CD4-positive, alpha-beta T cell treated with Interleukin-4 for 4 hours (primary cell): ENCODE measurements at places on chromosomes 16 and 17.

DNA sequence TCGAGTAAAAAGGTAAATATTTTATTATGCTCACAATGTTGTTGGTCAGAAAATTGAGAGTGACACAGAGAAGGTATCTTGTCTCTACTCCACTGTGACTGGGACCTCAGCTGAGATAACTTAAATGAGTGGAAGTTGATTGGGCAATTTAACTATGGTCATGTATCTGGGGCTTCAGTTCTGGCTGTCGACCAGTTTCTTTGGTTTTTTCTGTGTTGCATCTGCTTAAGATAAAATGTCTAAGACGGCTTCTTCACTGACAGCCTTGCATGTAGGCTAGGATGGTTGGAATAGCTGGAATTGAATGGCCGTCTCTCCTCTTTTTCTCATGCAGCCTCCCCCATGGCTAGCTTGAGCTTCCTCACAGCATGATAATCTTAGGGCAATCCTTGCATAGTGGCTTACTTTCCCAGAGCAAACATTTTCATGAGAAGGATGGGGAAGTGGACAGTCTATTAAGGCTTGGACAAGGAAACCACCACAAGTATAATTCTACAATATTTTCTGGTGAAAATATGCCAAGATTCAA, 433.7 kb downstream of the KIF2B start:
- DNase-seq, result no peak

GRCh38 chr17:9259419-9259818, 238.1 kb downstream of the NTN1 start:
- DNase-seq, result no peak

DNA sequence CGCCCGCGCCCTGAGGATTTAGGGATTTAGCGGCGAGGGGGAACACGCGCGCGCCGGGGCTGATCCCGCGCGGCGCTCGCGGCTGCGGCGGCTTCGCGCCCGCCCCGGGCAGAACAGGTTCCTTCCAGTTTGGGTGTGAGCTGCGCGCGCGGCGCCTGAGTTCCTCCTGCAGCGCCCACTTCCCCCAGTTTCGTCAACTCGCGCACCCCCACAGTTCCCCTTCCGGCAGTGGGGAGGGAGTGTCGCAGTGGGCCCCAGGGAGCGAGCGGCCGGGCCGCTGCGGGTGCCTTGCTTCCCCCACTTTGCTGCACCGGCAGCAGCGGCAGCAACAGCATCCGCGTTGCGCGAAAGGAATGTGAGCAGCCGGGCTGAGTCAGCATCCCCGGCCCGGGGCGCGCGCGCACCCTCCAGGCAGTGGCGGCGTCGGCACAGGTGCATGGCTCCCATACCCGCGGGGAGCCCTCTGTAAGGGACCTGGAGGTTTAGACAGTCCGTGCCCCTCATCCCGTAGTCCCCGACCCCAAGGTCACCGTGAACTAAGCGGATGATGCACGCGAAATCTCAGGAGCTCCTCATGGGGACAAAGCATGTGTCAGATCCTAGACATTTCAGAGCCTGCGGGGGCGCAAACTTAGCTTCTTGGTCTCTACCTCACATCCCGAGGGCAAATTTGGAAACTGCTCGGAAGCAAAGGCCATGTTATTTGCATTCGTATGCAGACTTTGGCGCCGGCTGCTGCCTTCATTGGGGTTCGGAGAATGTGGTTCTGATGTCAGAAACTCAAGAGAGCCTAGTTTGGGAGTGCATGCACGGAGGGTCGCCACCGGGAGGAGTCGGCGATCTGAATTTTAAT, 767 bp downstream of the ARSG start:
- peak; percentile 95 for DNase-seq

GRCh38 chr16:66478733-66479511, 51.8 kb downstream of the BEAN1 start:
- peak; percentile 83 for DNase-seq

- DNase-seq, result no peak
Measured at GRCh38 chr16:3868556-3868955, 12.0 kb downstream of the CREBBP start.

DNA sequence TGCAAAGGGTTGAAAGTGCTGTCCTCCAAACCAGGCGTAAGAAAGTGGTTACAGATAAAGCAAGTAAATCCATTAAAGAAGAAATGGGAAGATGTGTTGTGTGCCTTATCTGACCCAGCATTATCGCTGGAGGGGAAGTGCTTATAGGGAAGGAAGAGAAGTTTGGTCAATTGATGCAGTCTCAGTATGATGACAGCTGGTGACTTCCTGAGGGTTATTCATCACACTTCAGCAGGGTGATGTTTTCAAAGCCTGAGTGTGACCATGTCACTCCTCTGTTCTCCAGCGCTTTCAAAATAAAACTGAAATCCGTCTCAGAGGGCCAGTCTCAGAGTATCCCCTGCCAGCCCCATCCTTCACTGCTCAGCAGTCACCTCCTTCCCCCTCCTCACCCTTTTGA, 505.4 kb upstream of the RBFOX1 start:
- DNase-seq, result no peak

DNA sequence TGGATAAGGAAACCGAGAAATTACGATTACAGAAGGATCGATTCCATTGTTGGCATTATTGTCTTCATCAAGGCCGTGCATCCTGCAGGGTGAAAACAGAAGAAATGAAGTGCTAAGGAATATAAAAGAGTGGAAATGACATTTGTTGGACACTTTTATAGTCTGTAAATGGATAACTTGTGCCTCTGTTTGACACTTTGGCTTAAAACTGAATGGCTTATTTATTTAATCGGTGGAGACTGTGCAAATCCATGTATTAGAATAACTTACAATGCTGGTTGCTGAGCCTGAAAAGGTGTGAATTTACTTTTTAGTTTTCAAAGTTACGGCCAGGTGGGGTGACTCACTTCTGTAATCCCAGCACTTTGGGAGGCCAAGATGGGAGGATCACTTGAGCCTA, 31.4 kb downstream of the ITGB3 start:
- DNase-seq, result no peak

GRCh38 chr17:69760562-69760961, 314.5 kb upstream of the KCNJ16 start:
- no peak for DNase-seq

GRCh38 chr16:85984231-85984880, 85.4 kb downstream of the IRF8 start:
- no peak for DNase-seq

DNA sequence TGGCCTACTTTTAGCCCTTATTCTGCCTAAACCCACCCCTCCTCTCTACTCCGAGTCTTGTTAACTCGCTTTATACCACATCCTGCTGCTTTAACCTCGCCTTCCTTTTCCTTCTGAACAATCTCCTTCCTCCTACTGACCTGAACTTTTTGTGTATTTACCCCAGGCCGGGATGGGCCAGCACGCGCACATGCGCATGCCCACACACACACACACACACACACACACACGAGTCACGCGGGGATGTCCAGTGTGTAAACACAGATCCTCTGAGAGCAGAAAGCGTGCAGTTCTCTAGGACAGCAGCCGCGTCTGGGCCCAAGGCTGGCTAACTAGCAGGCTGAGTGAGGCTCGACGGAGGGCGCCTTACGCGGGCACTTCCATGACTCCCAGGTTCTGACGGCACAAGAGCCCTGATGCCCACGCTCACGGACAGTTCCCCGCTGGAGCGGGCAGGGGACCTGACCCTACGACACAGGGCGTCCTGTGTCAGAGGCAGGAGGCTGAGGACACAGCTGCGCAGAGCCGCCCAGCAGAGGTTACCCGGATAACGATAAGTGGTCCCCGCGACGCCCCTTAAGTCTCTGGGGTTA, 610 bp downstream of the PIK3R5 start:
- peak; percentile 70 for DNase-seq

- no peak for DNase-seq
Measured at GRCh38 chr16:2828876-2829430, 1.1 kb upstream of the ZG16B start.

DNA sequence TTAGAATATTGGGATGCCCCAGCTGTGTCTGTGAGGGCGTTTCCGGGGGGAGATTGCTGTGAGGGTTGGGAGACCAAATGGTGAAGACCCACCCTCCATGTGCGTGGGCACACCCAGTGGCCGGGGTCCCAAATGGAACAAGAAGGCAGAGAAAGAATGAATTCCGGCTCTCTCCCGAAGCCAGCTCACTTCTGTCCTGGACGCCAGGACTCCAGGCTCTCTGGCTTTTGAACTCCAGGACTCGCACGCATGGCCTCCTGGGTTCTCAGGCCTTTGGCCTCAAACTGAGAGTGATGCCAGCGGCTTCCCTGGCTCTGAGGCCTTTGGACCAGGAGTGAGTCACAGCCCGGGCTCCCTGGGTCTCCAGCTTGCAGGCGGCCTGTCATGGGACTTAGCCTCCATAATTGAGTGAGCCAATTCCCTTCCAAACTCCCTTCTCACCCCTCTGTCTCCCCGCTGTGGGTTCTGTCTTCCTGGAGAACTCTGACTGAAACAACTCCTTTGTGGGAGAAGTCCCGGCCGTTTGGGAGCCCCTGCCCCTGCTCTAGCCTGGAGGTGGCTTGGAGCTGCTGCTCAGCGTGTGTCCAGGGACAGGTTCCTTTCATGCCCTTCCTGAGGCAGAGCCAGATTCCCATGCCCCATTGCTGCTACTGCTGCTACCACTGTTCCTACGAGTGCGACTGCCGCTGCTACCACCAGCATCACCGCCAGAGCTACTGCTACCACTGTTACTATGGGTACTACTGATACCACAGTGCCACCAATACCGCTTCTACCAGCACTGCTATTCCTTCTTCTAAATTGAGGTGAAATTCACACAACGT, 49.8 kb upstream of the CBX4 start:
- no peak for DNase-seq

DNA sequence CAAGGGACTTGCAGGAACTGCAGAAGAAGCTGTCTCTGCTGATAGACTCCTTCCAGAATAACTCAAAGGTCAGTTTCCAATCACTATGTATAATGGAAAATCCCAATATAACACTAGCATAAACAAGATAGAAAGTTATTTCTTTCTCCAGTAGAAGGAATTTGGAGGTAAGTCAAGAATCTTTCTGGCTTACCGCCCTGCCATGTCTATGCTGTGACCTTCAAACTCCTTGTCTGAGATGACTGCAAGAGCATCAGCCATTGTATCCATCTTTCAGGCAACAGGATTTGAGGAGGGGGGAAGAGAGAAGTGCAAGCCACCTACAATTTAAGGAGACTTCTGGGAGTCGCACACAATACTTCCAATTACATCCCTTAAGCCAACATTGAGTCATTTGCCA, 2.7 kb downstream of the LDAF1 start:
- no peak for DNase-seq

DNA sequence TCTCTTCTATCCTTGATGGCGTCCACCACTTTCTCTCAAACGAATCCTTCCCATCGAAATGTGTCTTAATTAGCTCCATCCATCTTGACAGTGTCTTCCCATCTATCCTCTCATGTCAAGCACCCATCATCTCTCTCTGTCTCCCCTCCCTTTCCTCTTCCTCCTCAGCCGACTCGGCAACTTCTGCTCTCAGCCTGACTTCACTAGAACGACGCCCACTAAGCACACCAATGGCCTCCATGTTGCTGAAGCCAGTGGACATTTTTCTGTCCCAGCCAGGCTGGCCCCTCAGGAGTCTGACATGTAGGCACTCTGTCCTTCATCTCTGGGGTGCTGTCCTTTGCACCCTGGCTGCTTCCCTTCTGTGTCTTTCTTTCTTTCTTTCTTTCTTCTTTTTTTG, 2.5 kb upstream of the SPATA20 start:
- no peak for DNase-seq

GRCh38 chr17:7590743-7591142, 849 bp upstream of the SOX15 start:
- no peak for DNase-seq

GRCh38 chr17:79678091-79678735, 52.5 kb upstream of the ENPP7 start:
- DNase-seq, result no peak

DNA sequence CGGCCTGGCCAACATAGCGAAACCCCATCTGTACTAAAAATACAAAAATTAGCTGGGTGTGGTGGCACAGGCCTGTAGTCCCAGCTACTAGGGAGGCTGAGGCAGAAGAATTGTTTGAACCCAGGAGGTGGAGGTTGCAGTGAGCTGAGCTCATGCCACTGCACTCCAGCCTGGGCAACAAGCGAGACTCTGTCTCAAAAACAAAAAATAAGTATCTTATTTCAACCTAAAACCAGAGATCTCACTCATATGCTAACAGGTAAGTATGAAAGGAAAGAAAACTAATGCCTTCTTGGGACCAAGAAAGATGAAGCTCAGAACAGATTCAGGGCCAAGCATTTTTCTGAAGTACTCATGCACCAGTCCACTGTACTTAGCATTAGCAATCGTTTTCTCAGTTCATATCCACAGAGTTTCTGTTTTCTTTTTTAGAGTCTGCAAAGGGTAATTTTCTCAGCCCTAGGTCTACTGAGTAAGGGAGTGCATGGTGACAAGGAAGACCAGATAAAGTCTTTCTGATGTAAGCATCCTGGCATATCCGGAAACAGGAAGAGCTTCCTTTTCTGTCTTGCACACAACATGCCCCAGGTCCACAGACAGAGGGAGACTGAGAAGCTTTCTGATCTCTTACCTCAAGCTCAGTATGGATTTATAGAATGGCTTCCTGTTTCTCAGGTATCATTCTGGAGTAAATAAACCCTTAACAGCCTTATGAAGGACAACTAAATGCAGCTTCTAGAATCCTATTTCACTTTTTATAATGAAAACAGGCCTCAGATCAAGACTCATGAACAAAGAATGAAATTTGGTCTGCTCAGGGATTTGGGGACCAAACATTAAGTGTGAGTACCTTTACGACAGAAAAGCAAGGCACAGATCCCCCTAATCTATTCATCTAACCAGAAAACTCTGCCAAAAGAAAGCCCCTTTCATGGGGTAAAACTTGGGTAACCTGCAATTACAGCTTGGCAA, 38.7 kb upstream of the FOXJ1 start:
- DNase-seq, result peak; percentile 75

DNA sequence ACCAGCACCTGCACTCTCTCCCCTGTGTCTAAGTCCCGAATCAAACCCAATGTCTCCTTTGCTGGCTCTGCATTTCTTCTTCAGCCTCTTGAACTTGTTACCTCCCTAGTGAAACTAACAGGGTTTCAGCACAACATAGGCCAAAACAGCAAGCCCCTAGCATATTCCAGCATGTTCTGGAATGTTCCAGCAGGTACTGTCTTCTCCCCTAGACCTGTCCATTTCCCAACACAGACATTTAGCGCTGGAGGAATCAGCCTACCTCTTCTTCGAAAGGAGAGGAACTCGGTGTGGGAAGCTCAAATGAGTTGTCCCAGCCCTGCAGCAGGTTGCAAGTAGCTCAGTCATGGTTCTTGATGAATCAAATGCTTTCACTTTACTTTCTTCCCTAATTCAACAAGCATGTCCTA, 47.1 kb downstream of the LITAF start:
- DNase-seq, result no peak
